ENCODE measurements at places on chromosomes 2 and 18.

GRCh38 chr2:146523196-146523595 lies 1321.6 kb upstream of the ACVR2A start:
- H3K27ac ChIP-seq: no peak overlapping the region
- DNase-seq: no peak

- peaks cover 11% of the 10 kb centered on the region for H3K36me3 ChIP-seq
- H3K27ac ChIP-seq: no peak overlapping the region
- no peaks in the 10 kb centered on the region for H3K27me3 ChIP-seq
- DNase-seq: no peak
- H3K4me3 ChIP-seq: no peak overlapping the region
- no peaks in the 10 kb centered on the region for H3K4me1 ChIP-seq
These were observed 287.7 kb downstream of the PTGR3 start for GRCh38 chr18:74921057-74921820.

DNA sequence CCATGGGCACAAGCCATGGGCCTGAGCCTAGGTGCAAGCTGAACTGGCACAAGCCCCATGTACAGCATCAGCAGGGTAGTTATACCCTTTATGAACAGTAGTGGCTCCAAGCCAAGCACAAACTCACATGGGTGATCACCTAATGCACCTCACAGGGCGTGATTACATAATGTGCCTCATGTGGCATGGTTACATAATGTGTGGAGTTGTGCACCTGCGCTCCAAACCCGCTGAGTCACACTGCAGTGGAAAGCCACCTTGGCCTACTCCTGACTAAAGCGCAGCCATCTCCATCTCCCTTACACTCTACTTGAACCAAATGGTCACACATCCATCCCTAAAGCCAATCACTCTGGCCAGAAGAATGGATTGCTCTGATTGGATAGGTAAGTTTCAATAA lies 279.7 kb downstream of the MBD2 start:
- H3K27ac ChIP-seq: no peak overlapping the region
- peak; percentile 1 for DNase-seq
- H3K4me3 ChIP-seq: no peak overlapping the region
- H3K36me3 ChIP-seq: no peaks in the 10 kb centered on the region

- H3K27me3 ChIP-seq: peaks cover 6% of the 10 kb centered on the region
- no peak overlapping the region for H3K27ac ChIP-seq
- H3K4me3 ChIP-seq: no peak overlapping the region
- H3K4me1 ChIP-seq: no peaks in the 10 kb centered on the region
- no peaks in the 10 kb centered on the region for H3K36me3 ChIP-seq
- no peak for DNase-seq
These were observed 45.4 kb upstream of the KIF5C start for GRCh38 chr2:148829618-148830017.

GRCh38 chr18:3689091-3689490 lies 239.1 kb downstream of the TGIF1 start:
- DNase-seq: no peak
- no peak overlapping the region for H3K4me3 ChIP-seq
- no peaks in the 10 kb centered on the region for H3K27me3 ChIP-seq
- H3K27ac ChIP-seq: no peak overlapping the region

DNA sequence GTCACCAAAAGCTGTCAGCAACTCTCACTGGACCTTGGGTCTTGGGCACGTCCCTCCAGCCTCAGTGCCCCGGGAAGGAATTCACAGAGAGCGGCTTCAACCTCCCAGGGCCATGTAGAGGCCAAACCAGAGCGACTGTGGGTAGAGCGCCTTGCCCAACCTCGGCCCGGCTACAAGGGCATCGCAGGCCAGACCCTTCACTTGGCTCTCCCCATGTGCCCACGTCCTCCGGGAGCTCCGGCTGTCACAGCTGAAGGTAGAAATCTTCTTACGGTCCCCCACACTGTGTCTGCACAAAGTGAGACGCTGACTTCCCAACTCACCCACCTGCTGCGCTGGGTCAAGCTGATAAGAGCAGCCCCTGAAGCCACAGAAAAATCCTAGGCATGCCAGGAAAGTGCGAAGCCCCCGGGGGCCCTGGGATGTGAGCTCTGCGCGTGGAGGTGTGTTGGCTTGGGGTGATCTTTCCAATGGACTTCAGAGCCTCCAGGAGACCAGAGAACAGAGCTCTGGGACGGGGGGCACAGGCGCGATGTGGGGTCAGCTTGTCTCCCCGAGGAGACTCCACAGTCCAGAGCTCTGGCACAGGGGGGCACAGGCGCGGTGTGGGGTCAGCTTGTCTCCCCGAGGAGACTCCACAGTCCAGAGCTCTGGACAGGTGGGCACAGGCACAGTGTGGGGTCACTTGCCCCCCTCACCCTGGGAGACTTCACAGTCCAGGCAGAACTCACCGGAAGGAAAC lies 105.5 kb downstream of the RTP5 start:
- H3K4me1 ChIP-seq: peaks cover 3% of the 10 kb centered on the region
- no peaks in the 10 kb centered on the region for H3K27me3 ChIP-seq
- no peak overlapping the region for H3K4me3 ChIP-seq

- DNase-seq: no peak
- H3K4me1 ChIP-seq: no peaks in the 10 kb centered on the region
- H3K27me3 ChIP-seq: no peaks in the 10 kb centered on the region
- H3K27ac ChIP-seq: no peak overlapping the region
- no peaks in the 10 kb centered on the region for H3K36me3 ChIP-seq
These were observed 496.7 kb downstream of the NRXN1 start for GRCh38 chr2:50535256-50535655.

GRCh38 chr2:166792808-166793207 lies 95.5 kb upstream of the XIRP2 start:
- DNase-seq: no peak
- no peaks in the 10 kb centered on the region for H3K36me3 ChIP-seq
- no peak overlapping the region for H3K27ac ChIP-seq
- H3K4me3 ChIP-seq: no peak overlapping the region
- H3K27me3 ChIP-seq: no peaks in the 10 kb centered on the region

DNA sequence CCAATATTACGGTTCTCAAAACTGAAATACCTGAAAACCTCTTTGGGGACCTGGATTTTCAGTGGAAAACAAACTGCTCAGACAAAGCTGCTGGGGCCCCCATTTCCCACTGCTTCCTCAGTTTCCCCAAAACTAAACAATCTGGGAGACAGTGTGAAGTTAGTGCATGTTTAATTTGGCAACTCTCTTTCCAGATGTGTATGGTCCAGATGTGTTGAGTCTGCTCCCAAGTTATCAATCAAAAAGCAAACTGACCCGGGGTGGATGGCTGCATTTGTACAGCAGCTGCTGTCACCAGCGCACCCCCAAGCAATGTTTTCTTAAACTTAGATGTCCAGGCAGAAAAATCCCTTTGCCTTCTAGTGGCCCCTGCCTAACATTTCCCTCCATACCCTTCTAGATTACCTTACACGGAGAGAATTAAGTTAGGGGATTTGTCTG lies 136.9 kb downstream of the COPS8 start:
- no peaks in the 10 kb centered on the region for H3K36me3 ChIP-seq
- H3K27ac ChIP-seq: no peak overlapping the region
- DNase-seq: no peak
- H3K4me3 ChIP-seq: no peak overlapping the region
- H3K4me1 ChIP-seq: peaks cover 7% of the 10 kb centered on the region
- H3K27me3 ChIP-seq: peaks cover 33% of the 10 kb centered on the region

- no peak overlapping the region for H3K27ac ChIP-seq
- peaks cover 4% of the 10 kb centered on the region for H3K4me1 ChIP-seq
- no peak overlapping the region for H3K4me3 ChIP-seq
- H3K36me3 ChIP-seq: no peaks in the 10 kb centered on the region
These were observed 99.8 kb downstream of the SEPTIN10 start for GRCh38 chr2:109513749-109514588.

DNA sequence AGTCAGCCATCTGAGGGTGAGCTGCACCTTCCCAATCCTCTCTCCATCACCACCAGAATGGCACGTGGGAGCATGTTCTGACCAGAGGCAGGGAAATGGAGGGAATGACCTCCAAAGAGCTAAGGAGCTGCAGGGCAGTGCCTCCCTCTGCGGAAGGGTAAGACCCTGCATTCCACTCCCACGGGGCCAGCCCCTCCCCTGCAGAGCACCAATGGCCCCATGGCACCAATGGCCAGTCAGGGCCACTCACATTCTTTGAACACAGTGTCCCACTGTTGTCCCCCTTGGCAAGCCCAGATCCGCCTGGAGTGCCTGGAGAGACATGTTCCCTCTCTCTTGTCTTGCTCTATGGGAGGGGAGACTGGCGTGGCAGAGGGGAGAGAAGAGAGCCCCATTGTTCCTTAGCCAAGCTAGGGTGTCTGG lies 164.4 kb downstream of the TNS1 start:
- peaks cover 5% of the 10 kb centered on the region for H3K27me3 ChIP-seq
- H3K27ac ChIP-seq: no peak overlapping the region
- no peak overlapping the region for H3K4me3 ChIP-seq
- H3K36me3 ChIP-seq: no peaks in the 10 kb centered on the region
- H3K4me1 ChIP-seq: no peaks in the 10 kb centered on the region

- peak; percentile 77 for DNase-seq
- no peaks in the 10 kb centered on the region for H3K27me3 ChIP-seq
- peaks cover 76% of the 10 kb centered on the region for H3K4me1 ChIP-seq
- H3K27ac ChIP-seq: peak overlapping the region; percentile 84
- peak overlapping the region; percentile 64 for H3K4me3 ChIP-seq
- H3K36me3 ChIP-seq: peaks cover 29% of the 10 kb centered on the region
These were observed 46.9 kb downstream of the DNMT3A start for GRCh38 chr2:25294573-25295462.

DNA sequence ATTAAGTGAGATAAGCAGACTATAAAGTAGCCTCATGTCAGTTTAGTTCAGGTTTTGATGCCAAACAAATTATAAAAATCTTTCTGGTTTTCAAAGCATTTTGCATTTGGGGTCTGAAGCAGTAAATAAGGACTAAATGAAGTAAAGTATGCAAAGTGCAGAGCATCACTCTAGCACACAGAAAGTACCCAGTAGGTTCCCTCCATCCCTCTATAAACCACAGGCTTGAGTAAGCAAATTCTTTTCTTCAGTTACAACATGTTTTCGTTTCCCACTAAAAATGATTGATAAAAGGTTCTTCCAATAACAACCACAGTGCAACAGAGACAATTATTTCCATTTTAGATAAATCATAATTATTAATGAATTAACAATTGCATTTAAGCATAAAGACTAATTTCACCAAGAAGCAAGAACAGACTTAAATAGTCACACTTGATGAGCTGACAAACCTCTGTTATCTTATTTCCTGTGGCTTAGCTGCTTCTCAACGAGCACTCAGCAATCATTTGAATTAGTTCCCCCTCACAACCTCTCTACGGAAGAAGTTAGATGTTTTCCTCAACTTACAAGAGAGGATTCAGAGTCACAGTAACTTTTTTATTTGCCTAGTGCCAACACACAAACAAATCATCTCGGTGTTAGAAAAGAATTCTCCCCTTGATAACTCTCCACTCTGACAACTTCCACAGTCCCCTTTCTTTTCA lies 249.8 kb downstream of the NBAS start:
- no peak overlapping the region for H3K27ac ChIP-seq
- no peaks in the 10 kb centered on the region for H3K27me3 ChIP-seq
- no peak overlapping the region for H3K4me3 ChIP-seq
- DNase-seq: no peak
- peaks cover 58% of the 10 kb centered on the region for H3K36me3 ChIP-seq

GRCh38 chr2:99096728-99097127 lies 44.8 kb upstream of the C2orf15 start:
- no peak overlapping the region for H3K4me3 ChIP-seq
- H3K36me3 ChIP-seq: no peaks in the 10 kb centered on the region
- no peak overlapping the region for H3K27ac ChIP-seq
- no peaks in the 10 kb centered on the region for H3K27me3 ChIP-seq

DNA sequence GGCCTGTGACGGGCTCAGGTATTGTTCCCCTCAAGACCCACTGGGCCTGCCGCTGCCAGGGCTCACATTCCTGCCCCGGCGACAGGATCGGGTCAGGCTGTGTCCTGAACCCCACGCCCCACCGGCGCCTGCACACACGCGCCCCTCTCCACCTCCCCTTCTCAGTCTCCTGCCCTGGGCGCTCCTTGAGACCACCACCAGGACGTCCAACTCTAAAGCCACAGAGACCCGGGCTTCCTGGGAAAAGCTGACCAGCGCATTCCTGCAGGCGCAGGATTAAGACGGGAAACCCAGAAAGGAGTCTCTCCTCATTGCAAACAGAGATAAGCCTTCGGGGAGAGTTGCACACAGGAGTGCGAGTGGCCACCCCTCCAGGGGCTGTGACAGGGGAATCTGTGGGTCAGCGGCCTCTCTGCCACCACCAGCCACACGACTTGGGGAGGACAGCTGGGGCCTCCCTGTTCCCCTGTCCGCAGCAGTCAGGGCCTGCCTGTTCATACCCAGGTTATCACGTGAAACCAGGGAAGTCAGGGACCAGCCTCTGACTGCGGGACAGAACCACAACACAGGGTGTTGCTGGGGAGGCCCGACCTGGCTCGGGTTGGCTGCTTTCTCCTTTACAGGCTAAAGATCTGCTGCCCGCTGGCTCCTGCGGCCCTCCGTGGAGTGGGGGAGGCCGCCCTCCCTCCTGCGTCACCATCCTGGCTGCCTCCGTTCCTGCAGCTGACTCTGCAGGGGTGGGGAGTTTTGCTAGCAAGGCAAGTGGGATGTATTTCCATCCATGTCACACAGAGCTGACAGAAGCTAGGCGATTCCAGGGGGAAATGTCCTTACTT lies 88.8 kb downstream of the ZCCHC2 start:
- H3K27ac ChIP-seq: no peak overlapping the region
- H3K27me3 ChIP-seq: peaks cover 20% of the 10 kb centered on the region
- H3K4me1 ChIP-seq: peaks cover 3% of the 10 kb centered on the region
- H3K4me3 ChIP-seq: no peak overlapping the region
- no peaks in the 10 kb centered on the region for H3K36me3 ChIP-seq

DNA sequence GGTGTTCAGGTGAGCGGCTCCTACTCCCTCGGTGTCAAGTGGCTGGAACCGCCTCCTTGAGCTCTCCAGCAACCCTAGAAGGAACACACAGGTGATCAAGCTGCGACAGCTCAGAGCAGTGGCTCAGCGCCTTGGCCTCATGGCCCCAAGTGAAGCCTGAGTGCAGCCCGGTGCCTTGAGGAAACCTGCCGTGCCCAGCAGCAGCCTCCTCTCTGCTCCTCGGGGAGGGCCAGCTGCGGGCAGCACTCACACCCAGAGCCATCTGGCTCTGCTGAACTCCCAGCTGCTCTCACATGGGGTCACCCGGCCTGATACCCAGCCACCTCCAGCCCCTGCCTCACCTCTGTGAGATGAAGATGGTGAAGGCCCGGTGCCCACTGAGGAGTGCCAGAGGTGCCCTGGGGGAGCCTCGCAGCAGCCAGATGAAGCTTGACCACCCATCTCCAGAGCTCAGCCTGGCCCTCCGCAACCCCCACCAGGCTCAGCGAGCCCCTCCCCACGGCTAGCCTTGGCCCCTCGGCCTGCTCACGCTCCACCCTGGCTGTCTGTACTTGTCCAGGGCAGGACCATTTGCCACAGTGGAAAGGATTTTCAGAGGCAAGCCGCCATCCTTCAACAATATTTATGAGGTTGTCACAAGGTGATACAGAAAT lies 70.6 kb upstream of the RAB6C start:
- H3K4me3 ChIP-seq: no peak overlapping the region
- H3K27me3 ChIP-seq: peaks cover 3% of the 10 kb centered on the region
- no peaks in the 10 kb centered on the region for H3K36me3 ChIP-seq
- H3K27ac ChIP-seq: no peak overlapping the region
- no peak for DNase-seq

- H3K4me3 ChIP-seq: no peak overlapping the region
- no peak for DNase-seq
These were observed 100.8 kb upstream of the TFPI start for GRCh38 chr2:187655001-187655400.
